Progenitor cell of endocrine pancreas (in vitro differentiated cells): ENCODE measurements at places on chromosomes 1 and 21. TPM values are rescaled to one million over a fixed set of nuclear protein-coding genes. Genes with fewer than 3 reads are reported as not detected.

- no peak for DNase-seq
These were observed 290.5 kb downstream of the OMA1 start for GRCh38 chr1:58256041-58256440.

GRCh38 chr1:11045428-11046269 lies 1.4 kb downstream of the MASP2 start:
- DNase-seq: no peak

The OLFML3 gene
- 12.9 and 14.7 TPM in 2 replicates for total RNA-seq

DNA sequence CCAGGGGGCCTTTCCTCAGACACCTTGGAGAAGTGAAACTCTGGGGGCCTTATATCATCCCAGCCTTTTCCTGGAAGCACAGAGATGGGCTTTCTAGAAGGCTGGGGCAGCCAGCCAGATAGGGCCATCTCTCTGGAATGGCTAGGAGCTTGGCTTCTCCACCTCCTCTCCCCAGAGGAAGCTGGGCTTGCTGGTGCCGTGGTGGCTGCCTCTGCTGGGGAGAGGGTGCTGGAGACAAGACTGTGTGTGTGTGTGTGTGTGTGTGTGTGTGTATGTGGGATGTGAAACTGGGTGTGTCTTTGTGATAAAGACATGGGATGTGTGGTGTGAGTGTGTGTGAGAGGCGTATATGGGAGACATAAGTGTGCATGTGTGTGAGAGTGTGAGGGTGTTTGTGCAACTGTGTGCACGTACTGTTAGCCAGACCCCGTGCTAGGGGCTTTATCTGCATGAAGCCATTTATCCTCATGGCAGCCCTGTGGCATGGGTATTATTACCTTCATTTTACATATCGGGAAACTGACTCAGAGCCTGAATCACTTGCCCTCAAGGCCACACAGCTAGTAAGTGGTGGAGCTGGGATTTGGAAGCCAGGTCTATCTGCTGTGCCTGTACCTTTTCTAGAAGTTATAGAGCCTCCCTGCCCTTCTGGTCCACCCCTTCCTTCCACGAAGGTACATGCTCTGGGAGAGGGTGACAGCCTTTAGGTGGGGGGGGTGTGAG lies 44.2 kb downstream of the PTPRU start:
- DNase-seq: no peak

- no peak for DNase-seq
These were observed 29.5 kb downstream of the LPGAT1 start for GRCh38 chr1:211800925-211801607.

DNA sequence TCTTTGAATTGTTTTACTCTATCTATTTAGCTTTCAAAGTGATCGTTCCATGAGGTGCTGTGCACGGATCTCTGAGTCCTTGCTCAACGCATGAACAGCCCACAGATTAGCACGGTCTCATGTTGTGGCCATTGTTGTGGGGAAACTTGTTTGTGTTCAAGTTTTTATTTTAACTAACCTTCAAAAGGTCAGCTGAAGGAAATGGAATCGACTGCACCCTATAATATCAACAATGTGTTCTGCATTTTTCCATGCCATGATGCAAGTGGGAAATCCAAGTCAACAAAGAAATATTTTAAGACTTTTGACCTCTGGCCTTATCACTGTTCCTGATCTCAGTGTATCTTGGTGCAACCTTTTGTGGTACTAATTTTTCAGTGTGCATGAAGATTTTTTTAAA lies 6.1 kb downstream of the SH2D1B start:
- no peak for DNase-seq

GRCh38 chr1:167161242-167161641 lies 59.4 kb upstream of the POU2F1 start:
- no peak for DNase-seq

The MEAF6 gene
- 78.2 and 83.1 TPM in 2 replicates for total RNA-seq

The CFAP107 gene
- total RNA-seq: 1.2 and 2.8 TPM in 2 replicates

GRCh38 chr21:38929652-38930051 lies 123.9 kb downstream of the ETS2 start:
- no peak for DNase-seq

DNA sequence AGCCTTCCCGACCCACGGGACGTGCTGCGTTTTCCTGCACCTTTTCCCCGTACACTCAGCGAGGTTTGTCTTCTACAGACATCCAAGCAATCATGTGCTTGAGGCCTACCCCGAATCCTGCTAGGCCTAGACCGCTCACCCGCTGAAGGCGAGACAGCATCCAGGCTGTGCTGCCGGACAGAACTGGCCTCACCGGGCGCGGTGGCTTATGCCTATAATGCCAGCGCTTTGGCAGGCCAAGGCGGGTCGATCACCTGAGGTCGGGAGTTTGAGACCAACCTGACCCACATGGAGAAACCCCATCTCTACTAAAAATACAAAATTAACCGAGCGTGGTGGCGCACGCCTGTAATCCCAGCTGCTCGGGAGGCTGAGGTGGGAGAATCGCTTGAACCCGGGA lies 54.1 kb downstream of the ECE1 start:
- DNase-seq: no peak
